ENCODE measurements at places on chromosomes 5 and 9. TPM values are rescaled to one million over a fixed set of nuclear protein-coding genes. Genes with fewer than 3 reads are reported as not detected.

The LOX gene
- 6.0 TPM for total RNA-seq

The PLAC8L1 gene
- 0.45 TPM for total RNA-seq

The BTNL9 gene
- 37.8 TPM for total RNA-seq

The SLC1A3 gene
- total RNA-seq, result 105 TPM

The SLC6A19 gene
- total RNA-seq, result not detected

The CTXN3 gene
- total RNA-seq, result not detected

The CAMK4 gene
- total RNA-seq, result 0.10 TPM

The IL9 gene
- not detected for total RNA-seq

The SPINK4 gene
- not detected for total RNA-seq

The CATSPER3 gene
- 0.74 TPM for total RNA-seq

The CDO1 gene
- total RNA-seq, result 5.4 TPM

The NEUROG1 gene
- not detected for total RNA-seq

The FSD1L gene
- total RNA-seq, result 4.8 TPM

The PLPP1 gene
- total RNA-seq, result 75.7 TPM

The OR1N1 gene
- total RNA-seq, result not detected

The DMAC1 gene
- total RNA-seq, result 133 TPM

DNA sequence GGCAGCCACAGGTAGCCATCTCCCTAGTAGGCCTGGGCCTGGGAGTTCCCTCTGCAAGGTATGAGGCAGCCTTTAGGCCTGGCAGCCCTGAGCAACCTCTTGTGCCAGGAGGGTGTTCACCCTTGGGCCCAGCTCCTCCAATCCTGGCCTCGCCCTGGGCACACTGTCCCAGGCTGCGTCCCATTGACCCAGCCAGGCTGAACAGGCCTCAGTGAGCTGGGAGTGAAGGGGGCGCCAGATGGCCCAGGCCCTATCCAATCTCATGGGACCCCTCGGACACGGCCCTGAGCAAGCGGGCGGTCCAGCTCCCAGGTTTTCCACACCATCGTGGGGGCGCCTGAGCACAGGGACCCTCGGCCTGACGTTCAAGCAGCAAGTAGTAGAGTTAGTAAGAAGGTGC, 14.5 kb downstream of the SH3GLB2 start:
- no peak for DNase-seq

GRCh38 chr5:127423173-127423798, 94.2 kb upstream of the PRRC1 start:
- no peak for DNase-seq

DNA sequence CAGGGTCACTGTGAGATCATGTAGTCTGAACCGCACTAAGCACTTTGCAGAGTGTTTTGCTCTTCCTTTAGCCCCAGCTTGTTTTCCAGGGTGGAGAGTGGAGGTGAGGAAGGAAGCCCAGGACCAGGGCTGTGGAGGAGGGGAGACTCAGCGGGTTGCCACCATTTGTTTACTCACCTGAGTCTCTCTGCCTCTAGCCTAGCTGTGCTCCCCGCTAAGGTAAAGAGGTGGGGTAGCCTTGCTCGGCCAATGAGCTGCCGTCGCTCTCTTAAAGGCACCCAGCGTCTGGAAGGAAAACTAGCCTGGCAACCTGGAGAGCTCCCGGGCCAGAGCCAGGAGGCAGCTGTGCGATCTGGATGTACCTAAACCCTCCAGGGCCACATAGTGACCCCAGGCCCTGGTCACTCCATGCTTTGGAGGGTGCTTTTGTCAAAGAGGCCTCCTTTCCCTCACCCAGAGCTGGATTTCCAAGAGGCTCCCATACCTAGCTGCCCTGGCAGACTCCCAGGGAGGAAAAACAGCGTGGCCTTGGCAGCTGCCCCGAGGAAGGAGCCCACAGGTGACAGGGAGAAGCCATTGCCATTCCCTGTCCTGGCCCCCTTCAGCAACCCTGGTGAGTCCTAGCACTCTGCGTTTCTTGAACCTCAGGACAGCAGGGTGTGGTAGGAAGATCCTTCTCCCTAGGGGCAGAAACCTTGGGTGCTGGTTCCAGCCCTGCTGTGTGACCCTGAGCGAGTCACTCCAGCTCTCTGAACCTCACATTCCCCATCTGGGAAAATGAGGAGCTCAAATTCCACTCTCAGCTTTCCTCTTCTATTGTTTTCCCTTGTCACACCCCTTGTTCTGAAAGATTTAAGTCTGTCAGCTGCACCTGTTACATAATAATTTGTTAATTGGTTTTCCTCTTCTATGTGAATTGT, 42.4 kb upstream of the LARP1 start:
- peak; percentile 37 for DNase-seq

GRCh38 chr5:93336330-93337110, 244.5 kb downstream of the NR2F1-AS1 start:
- DNase-seq, result no peak

DNA sequence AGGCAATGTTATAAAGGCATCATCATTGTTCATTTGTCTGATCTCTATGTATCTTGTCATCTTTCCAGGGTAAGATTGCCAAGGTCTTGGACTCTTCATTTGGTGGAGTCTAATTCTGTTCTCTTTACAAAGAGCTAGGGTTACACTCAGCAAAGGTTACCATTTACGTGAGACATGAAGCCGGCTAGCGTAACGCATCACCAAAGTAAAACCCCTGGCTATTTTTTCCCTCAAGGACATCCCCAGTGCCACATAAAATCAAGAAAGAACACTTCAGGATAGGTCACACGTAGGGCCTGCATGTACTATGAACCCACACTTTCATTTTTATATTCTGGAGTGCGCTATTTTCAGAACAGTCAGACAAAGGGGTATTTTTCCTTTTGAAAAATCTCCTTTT, 20.0 kb upstream of the MYOT start:
- no peak for DNase-seq

- DNase-seq, result no peak
Observed at GRCh38 chr5:149886060-149886459, 58.5 kb downstream of the PDE6A start.

- DNase-seq, result no peak
Observed at GRCh38 chr9:19682397-19682796, 106.4 kb downstream of the SLC24A2 start.

GRCh38 chr9:10008101-10008799, 604.6 kb downstream of the PTPRD start:
- DNase-seq, result no peak

GRCh38 chr9:34256104-34256503, 73.0 kb downstream of the KIF24 start:
- DNase-seq, result peak; percentile 40

GRCh38 chr5:134146651-134147518, 29.9 kb downstream of the SKP1 start:
- DNase-seq, result no peak

- no peak for DNase-seq
Observed at GRCh38 chr5:145294331-145294730, 540.8 kb downstream of the PRELID2 start.

- no peak for DNase-seq
Observed at GRCh38 chr9:6764950-6765349, 7.2 kb downstream of the KDM4C start.

- no peak for DNase-seq
Observed at GRCh38 chr5:109759306-109759705, 69.6 kb downstream of the MAN2A1 start.

DNA sequence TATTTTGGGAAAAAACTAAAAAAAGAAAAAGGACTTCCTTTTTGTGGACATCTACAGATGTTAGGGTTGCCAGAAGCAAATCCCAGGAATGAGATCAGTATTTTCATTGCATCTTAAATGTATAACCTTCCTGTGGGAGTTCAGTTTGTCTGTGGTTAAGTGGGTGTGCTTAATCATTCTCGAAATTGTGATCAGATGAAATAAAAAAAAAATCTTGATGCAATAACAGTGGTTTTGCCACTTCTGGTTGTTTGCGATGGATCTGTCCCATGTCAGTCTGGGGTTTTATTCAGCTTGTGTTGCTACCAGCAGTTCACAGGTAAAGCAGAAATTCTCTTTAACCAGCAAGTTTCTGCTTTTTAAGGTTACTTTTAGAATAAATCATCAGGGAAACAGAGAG, 179.0 kb downstream of the MAN2A1 start:
- no peak for DNase-seq

DNA sequence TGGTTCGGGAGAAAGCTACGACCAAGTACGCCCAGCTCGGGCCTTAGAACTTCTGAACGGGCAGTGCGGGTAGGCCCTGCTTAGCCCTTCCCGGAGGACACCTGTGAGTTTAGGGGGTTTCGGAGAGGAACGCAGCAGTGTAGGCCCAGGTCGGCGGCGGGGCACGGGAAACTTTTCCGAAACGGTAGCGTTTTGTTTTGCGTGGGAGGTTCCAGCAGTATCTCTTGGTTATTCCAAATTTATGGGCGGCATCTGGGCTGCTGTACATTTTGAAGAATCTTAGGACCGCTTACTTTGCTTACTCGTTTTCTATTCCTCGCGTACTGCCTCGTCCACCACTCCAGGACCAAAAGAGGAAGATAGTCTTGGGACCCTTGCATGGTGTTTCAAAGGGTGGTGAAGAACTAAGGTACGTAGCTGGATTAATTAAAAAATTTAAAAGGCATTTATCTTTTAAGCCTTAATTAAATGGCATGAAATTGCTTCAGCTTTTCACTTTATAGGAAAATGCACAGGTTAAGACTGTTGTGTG, 492 bp downstream of the TENT2 start:
- no peak for DNase-seq

- no peak for DNase-seq
Observed at GRCh38 chr9:82549174-82549821, 513.6 kb downstream of the RASEF start.

- no peak for DNase-seq
Observed at GRCh38 chr9:106403081-106403480, 459.9 kb upstream of the ZNF462 start.

- no peak for DNase-seq
Observed at GRCh38 chr5:14864181-14864812, 7.3 kb downstream of the ANKH start.

GRCh38 chr5:62182802-62183201, 123.2 kb upstream of the KIF2A start:
- DNase-seq, result no peak

DNA sequence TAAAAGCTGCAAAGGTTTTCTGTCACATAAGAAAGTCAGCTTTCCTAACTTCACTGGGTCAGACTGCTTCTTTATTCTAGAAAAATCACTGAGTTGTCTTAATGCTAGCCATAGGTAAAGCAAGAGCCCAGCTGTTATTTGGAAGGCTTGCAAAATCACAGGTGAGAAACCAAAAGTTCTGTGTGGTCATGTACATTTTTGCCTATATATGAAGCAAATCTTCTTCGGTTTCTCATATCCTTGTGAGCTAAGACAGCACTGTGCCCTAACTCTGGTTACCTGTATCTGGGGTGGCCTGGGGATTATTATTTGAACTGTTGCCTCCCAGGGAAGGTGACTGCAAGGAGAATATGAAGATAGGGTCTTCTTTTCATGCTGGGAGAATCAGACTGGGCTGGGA, 444.9 kb upstream of the CLINT1 start:
- DNase-seq, result no peak

DNA sequence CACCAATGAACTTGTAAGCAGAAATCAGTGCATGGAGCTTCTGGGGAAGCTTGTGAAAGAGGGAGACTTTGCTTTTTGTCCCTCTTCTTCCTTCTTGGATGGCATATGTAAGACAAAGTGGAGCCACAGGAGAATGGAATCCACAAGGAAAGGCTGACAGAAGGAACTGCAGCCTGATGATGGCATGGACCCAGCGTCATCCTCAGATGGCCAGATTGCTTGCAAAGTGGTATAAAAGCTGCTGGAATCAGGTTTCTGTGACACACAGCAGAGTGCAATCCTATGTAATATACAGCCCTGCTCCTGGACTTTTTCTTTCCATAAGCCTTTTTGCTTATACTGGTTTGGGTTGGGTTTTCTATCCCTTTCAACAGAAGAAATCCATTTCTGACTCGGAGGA, 31.4 kb upstream of the SPARC start:
- DNase-seq, result no peak

GRCh38 chr5:114361724-114362196, at the start of gene KCNN2:
KCNN2 (plus strand) TSS chr5:114362070; CDS start chr5:114362140, 70 bp downstream.
- peak; percentile 87 for DNase-seq

DNA sequence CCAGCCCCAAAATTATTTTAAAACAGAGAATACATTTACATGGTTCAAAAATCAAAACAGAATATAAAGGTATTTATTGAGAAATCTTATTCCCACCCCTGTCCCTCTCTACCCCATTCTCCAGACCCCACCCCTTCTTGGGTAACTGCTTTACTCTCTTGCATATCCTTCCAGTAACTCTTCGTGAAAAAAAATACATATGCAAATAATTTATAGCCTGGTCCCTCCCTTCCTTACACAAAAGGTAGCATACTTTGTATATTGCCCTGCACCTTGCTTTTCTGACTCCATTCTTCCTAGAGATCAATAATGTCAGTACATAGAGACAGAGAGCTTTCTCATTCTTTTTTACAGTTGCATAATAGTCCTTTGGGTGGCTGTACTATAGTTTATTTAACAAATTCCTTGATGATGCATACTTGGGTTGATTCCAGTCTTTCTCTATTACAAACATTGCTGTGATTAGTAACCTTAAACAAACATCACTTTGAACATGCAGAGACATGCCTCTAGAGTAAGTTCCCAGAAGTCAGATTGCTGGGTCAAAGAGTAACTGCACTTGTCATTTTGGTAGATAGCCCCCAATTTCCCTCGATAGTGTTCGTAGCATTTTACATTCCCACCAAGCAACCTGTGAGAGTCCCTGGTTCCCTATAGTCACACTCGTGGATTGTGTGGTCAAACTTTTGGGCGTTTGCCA, 47.9 kb downstream of the STOM start:
- no peak for DNase-seq

- DNase-seq, result no peak
Observed at GRCh38 chr9:2127486-2127885, 112.3 kb downstream of the SMARCA2 start.

DNA sequence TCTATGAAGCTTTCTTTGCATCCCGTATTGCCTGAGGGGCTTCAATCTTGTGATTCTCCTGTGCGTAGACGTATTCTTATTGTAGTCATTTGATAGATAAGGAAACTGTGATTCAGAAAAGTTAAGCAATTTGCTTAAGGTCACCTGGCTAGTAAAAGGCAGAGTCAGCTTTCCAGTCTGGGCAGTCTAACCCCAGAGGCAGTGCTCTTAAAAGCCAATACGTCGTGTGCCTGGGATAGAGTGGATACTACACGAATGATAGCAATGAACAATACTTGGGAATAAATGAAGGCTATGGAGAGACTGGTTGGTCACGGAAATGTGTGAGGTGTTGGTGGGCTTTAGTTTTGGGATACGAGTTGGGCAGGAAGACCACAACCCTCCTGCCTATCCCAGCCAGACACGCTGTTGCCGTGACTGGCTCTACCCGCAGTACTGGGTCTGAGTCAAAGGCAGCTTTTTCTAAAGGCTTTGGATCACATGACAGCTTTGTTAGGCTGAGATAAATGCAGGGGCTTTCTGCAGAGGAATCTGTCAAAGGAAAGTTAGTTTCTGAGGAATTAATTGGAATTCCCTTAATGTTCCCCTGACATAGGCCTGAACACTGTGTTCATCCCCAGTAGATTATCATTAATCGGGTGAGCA, 302.6 kb downstream of the KIF4B start:
- DNase-seq, result no peak
